ENCODE measurements at places on chromosomes 11 and 22.

GRCh38 chr11:133086518-133086917 lies 445.8 kb downstream of the OPCML start:
- no peak for DNase-seq

DNA sequence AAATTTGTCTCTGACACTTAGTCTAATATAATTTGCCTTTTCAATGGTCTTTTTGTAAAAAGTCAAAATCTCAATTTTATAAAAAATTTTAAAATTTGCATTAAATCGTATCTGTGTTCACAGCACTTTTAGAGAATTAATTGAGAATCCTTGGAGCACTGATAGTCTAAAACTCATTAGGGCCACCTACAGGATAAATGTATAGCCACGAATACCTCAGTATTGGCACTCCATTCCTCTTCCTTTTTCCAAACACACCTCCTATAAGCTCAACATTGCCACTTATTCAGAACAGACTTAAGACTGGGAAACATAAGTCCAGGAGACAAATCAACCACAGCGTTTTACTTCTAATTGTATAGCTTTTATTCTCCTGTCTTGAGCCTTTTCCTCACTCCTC lies 776.0 kb upstream of the ARHGAP42 start:
- DNase-seq: no peak

GRCh38 chr22:23122216-23122957 lies 19.4 kb downstream of the RSPH14 start:
- no peak for DNase-seq

DNA sequence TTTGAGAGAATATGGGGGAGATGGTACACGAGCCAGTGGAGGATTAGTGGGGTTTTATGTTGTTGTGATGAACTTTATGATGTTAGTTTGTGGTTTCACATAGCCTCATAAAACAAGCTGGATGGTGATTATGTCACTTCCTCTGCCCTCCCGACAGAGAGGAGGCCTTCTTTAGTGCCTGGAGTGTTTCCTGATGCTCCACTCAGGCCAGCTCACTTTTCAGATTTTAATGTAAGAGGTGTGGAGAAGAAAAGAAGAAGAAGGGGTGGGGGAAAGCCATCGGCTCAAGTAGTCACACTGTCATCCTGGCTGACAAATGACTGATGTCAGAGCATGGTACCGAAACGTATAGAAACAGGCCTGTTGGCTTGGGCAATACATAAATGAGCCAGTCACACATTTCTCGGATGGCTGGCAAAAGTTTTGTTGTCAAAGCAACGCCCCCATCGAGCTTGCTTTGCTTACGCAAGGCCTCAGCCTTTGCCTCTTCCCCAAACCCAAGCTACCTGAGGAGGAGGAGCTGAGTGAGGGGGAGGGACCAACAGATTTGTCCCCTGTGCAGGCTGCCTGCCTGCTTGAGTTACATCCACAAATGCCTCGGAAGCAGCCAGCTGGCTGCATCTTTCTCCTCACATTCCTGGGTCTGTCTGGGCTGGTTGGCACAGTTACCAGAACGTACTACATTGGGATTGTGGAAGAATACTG lies at the start of gene HEPHL1:
Gene HEPHL1, plus strand, starts transcription at position 578 of the 705 bp plus-strand sequence. Its CDS starts 15 bp downstream, at position 593.
- no peak for DNase-seq

DNA sequence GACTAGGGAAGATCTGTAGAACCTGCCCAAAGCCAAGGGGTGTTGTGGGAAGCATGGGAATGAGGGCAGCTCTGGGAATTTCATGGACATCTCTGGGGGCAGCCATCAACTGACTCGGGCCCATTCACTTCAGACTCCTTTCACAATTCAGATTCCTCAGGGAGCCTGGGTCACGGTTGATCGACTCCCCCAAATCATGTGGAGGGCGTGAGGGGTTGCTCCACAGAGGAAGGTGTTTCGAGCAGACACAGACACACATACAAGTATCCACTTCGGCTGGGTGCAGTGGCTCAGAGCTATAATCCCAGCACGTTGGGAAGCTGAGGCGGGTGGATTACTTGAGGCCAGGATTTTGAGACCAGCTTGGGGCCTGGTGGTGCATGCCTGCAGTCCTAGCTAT lies 15.7 kb downstream of the STX3 start:
- no peak for DNase-seq

Data from stimulated activated CD4-positive, alpha-beta T cell treated with anti-CD3 and anti-CD28 coated beads, TNF-alpha, amount 100 ng/mL, for 24 hours (primary cell).